ENCODE measurements at places on chromosomes 16 and 17.

GRCh38 chr16:56477096-56477878, 25.9 kb downstream of the OGFOD1 start:
- no peak for DNase-seq

- DNase-seq: no peak
Measured at GRCh38 chr17:57993471-57994365, 5.7 kb upstream of the VEZF1 start.

DNA sequence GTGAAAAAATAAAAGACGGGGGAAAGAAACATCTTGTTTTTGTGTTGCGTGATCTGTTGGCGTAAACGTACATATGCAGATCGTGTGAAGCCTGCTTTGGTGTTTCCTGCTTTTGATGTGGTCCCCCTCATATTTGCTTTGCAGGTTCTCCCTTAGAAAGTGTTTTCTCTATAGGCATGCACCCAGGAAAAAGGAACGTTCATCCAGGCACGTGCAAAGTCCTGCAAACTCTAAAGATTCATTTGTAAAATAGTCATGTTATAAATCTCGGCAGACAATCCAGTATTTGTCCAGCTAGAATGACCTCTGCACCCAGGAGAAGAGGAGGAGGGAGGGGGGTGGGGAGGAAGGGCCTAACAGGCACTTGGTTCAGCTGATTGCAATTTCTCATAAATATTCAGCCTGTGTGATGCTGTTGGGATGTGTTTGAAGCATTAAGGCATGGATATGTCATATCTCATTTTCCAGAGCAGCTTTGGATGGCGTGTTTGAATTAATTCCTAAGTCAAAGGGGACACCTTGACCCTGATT, 40.3 kb upstream of the DDX52 start:
- no peak for DNase-seq

DNA sequence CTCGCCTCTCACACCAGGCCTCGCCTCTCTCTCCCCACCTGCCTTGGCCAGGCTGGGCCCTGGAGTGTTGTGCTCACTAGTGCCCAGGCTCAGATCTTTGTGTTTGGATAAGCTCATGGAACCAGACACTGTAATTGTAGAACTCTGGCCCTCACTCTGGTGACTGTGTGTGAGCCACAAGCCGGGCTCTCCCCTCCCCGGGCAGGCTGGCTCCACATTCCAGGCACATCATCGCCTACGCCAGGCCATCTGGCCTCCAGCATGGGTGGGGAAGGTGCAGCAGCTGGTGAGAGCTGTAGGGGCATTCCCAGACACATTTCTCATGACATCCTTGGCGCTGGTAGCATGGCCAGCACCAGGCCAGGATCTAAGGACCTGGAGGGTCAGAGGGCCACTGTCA, 202.3 kb downstream of the RAB11FIP4 start:
- no peak for DNase-seq

- DNase-seq: no peak
Measured at GRCh38 chr16:5447734-5448133, 350.1 kb upstream of the EEF2KMT start.

DNA sequence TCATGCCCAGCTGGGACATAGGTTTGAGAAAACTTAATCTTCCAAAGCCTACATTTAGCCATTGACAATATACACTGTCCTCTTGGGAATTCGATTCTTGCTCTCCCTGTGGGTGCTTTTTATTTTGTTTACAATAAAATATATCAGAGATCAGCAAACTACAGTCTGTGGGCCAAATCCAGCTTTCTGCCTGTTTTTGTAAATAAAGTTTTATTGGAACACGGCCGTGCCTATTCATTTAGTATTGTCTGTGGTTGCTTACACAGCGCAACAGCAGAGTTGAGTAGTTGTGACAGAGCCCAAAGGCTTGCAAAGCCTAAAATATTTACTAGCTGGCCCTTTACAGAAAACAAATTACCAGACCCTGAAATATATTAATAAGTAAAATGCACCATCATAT, 39.7 kb upstream of the DNAJA2 start:
- no peak for DNase-seq

GRCh38 chr16:66026211-66026610, 340.3 kb upstream of the CDH5 start:
- DNase-seq: no peak

Measured in right lung (tissue), 10 donors.